ENCODE measurements at places on chromosomes 7 and 10.

DNA sequence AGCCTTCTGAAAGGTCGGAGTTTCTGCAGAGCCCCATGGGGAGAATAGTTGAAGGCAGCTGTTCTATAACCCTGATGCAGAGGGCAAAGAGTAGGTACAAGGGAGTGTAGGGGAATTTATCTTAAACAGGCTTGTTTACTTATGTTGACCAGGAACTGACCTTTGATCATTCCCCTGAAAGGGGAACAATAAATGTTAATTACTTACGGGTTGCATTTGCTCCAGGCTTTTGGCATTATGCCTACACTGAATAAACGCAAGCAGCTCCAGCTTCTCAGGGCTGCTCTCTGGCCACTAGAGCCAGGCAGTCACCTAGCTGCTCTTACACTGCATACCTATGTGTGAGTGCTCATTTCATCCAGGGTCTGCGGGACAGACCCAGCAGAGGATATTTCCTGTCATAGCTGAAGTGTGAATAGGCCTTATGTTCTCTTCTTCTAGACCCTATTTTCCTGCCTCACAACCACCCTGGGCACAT is 26.9 kb upstream of the ABCA13 start:
- no peak for DNase-seq

DNA sequence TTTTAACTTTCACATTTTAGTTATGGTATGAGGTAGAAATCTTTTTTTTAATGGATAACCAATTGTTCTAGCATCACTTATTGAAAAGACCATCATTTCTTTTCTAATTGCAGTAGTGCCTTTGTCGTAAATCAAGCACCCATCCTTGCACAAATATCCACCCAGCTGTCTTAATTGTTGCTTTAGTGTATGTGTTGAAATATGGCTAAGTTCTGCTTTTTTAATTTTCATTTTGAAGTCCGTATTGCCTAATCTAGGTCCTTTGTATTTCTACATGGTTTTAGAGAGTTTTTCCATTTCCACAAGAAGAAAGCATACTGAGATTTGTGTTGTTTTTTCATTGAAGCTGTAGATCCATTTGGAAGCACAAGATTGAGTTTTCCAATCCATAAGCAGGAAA is 259.6 kb upstream of the SEMA3E start:
- no peak for DNase-seq

DNA sequence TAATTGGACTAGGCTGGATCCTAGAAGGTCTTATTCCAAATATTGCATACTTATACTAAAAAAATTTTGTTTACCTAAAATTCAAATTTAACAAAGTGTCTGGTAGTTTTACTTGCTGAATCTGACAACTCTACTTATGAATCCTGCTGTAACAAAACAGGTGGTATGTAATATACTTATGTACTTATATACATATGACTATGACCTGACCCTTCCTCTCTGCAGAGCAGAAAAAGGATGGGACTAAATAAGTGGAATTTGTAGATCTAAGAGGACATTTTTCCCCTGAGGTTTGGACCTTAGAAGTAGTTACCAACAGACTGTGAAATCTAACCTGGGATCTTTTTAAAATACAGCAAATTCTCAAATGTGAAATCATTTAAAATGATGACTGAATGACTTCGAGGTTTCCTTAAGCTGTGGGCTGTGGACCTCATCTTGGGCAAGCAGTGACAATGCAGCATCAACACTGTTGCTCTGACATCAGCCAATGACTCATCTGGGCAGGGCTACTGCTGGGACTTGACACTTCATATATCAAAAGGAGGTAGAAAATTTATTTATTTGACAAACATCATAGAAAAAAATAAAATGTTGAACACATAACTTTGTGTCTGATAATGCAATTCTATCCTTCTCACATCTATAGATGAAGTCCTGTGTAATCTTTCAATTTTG is 73.6 kb downstream of the RELN start:
- no peak for DNase-seq

- no peak for DNase-seq
Measured at GRCh38 chr10:132706701-132707100, 79.2 kb downstream of the NKX6-2 start.

DNA sequence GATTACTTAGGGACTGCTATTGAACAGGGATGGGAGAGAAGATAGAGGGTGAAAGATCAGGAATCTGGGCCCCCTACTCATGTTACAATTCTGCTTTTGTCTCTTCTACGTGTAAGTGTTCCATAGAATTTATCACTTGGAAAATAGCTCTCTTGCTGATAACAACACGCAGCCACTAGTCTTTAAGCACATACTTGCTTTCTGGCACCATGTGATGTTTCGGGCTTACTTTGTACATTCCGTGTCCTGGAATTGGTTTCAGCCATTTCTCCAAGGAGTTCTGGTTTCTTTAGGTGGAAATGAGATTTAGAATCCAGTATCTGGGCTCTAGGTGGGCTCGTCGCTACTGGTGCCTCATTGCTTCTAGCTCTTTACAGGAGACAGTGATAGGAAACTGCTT is 59.7 kb downstream of the TFAM start:
- no peak for DNase-seq

GRCh38 chr7:3309140-3309539 is 8.1 kb downstream of the SDK1 start:
- no peak for DNase-seq

- no peak for DNase-seq
Measured at GRCh38 chr7:99386584-99387238, 12.2 kb downstream of the ARPC1B start.

- DNase-seq: no peak
Measured at GRCh38 chr10:25641595-25641994, 292.4 kb upstream of the MYO3A start.

GRCh38 chr10:80579181-80579763 is 41.6 kb downstream of the SH2D4B start:
- DNase-seq: no peak

DNA sequence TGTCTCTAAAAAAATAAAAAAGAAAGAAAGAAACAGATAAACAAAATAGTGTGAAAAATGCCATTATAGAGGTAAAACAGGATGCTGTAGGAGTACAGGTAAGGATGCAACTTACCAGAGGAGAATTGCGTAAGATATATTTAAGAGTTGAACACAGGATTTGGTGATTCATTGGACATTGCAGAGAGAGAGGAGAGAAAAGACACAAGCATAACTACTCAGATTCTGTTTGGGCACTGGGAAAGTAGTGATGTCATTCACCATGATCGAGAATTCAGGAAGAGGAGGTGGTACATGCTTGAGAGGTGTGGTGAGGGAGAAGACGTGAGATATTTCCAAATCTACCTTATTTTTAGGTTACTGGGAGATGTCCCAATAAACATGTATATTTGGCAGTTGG is 97.6 kb downstream of the AASS start:
- DNase-seq: no peak

- DNase-seq: no peak
Measured at GRCh38 chr7:105376908-105377533, 11.7 kb downstream of the SRPK2 start.

GRCh38 chr10:1551636-1552338 is 185.5 kb downstream of the ADARB2 start:
- no peak for DNase-seq

DNA sequence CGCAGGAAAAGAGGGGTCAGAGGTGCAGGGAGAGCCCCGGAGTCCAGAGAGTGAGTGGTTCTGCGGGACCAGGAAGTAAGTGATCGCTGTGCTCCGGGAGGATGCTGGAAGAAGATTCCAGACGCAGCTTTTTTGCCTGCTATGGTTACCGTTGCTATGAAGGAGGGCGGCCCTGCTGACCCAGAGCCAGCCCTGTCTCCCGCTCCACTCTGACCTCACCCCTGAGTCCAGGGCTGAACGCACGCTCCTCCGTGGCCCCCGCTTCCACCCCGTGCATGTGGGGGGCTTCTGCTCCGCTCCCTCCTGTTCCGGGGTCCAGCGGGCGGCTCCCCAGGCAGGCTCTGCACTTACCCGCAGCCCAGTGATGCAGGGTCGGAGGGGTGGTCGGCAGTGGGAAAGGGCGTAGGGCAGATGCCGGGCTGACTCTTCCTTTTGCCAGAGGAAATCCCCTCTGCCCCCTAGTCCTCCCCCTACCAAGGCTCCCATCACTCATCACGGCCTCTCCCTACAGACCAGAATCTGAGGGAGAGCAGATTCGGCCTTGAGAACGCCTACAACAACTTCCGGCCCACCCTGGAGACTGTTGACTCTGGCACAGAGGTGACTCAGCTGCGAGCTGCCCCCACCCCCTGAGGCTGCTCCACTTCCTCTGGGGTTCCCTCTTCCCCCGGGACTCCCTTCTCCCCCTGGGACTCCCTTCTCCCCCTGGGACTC is 2.7 kb upstream of the MUC17 start:
- DNase-seq: peak; percentile 27

DNA sequence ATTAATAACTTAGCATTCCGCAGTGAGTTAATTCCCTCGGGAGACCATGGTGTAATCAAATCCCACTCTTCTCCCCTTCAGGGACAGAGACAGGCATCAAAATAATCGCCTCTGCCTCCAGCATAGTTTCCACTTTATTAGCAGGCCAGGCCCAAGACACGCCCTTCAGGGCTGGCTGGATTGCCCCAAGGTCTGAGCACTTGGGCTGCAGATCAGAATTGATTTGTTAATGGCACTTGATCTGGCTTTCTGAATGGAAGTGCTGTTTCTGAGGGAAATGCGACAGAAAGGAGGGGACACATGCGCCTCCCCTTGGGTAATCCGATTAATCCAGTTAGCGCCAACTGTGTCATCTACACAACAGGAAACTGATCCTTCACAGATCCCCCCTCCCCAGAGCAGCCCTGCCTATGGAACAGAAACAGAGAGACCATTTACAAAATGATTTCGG is 15.6 kb downstream of the CHAT start:
- no peak for DNase-seq

DNA sequence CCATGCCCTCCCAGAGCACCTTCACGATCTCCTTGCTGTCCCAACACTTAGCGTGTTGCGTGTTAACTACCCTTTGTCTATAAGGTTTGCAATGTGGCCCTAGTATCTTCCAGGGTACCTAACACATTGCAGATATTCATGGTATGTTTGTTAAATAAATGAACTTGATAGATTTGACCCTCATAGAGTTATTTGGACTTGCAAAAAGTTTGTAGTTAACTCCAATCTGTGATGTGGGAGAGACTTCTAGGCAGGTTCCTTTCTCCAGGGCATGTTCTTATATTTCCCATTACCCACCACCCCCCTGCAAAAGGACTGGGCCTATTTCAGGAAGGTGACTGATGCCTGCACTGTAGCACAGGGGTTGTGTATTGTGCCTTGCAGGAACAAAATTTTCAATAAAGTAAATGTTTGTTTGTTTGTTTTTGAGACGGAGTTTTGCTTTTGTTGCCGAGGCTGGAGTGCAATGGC is 612 bp downstream of the HILPDA start:
- DNase-seq: no peak

DNA sequence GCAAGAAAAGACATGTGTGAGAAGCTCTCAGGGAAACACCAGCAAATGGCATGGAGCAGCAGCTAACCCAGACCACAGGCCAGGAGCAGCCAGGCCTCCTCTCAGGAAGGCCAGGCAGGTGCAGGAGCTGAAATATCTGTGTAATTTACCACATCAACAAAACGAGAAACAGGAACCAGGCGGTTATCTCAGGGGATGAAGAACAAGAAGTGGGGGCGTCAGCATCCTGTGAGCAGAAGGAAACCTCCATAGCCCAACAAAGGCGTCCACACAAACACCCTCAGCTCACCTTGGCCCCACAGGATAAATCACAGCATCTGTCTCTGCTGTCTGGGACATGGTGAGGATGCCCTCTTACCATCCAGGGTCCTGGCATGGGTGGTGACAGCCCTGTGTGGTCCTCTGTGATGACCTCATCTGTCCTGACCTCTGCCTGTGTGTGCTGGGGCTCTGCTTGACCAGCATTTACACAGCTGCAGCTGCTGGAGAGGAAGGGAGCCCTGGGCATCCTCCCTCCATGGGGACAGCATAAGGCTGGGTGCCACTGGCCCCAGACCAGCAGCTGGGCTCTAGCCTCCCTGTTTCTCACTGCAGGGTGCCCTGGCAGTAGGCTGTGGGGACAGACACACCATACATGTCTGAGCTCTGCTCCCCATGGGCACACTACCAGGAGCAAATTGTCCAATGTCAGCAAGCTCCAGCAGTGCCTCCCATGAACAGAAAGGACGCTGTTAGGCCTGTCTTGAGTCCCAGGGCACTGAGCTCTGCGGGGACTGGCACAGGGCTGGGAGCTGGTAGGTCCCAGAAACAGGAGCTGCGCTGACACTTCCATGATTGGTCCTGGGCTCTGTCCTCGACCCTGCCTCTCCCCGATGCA is 34.6 kb downstream of the ANXA8 start:
- DNase-seq: no peak

DNA sequence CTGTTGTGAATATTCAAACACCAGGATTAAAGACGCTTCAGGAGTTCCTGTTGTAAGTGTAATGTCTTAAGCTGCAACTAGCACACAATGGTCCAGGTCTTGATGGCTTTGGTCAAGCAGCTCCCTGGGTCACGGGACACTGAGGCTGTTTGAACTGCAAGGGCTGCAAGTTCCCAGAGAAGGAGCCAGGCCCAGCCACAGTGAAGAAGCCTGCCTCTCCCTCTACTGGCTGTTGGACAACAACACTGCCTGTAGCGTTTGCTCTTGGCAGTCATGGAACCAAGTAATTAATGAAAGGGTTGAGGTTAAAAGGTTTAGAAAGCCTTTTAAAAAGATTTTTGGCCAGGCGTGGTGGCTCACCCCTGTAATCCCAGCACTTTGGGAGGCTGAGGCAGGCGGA is 31.9 kb upstream of the GUSB start:
- no peak for DNase-seq

DNA sequence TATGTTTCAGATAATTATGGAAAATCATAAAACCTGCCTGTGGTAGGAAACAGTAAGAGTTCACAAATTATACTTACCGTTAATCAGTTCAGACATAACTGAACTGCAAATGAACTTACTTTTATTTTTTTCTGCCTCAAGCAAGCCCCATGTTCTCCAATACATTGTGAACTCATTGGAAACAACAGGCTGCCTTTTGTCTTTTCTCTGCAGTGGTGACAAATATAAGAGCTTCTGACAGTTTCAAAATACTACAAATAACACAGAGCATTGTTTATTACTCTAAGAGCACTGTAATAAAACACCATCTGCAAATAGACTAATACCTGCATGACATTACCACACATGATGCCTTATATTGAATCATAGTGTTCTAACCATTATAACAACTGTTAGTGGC is 94.0 kb upstream of the CDCA7L start:
- no peak for DNase-seq

DNA sequence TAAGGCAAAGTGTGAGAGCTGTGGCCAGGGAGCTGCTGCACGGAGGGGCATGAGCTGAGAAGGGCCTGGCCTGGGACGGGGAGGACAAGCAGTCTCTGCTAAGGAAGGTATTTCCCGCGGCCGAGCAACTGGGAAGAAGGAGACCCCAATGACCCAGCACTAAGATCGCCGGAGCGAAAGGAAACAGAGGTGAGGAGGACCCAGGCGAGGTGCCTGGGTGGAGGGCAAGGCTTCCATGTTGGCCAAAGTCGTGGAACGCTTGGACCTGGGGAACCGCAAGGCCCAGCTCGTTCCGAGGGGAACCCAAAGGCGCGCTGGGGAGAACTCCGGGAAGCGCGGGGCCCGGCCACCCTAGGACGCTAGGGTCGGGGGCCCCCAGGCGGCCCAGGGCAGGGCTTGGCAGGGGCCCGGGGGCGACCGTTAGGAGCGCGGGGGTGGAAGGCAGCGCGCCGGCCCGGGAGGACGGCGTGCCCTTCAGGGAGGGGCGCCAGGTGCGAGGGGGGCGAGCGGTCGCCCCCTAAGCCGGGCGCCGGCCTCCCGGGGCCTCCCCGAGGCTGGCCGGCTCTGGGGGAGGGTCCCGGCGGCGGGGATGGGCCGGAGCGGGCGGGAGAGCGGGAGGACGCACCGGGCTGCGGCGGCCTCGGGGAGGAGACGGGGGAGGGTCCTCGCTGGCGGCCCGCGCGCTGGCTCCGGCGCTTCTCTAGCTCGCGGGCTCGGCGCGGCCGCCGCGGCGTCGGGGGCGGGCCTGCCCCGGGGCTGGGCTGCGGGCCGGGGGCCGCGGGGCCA is 545 bp downstream of the GIGYF1 start:
- no peak for DNase-seq

Measured in ascending aorta (tissue), 2 donors.